ENCODE measurements at places on chromosomes 13 and 19.

GRCh38 chr13:53501387-53501786 is 472.8 kb downstream of the OLFM4 start:
- no peak for DNase-seq

DNA sequence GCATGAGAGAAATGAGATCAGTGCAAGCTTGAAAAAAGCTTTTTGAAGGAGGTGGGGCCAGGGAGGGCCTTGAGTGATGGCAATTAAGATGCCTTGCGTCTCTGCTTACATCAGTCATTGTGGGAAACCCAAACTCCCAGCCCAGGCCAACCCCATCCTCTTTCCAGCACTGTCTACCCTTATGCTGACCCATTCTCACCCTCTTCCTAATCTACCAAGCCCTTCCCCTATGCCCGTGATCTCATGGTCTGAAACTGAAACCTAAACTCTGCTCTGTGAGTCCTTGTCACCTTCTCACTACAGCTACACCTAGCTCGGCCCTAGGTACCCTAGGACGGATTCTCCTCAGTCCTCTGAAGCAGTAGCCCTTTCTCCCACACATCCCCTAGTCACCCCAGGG is 36.0 kb upstream of the SERP2 start:
- DNase-seq = no peak

DNA sequence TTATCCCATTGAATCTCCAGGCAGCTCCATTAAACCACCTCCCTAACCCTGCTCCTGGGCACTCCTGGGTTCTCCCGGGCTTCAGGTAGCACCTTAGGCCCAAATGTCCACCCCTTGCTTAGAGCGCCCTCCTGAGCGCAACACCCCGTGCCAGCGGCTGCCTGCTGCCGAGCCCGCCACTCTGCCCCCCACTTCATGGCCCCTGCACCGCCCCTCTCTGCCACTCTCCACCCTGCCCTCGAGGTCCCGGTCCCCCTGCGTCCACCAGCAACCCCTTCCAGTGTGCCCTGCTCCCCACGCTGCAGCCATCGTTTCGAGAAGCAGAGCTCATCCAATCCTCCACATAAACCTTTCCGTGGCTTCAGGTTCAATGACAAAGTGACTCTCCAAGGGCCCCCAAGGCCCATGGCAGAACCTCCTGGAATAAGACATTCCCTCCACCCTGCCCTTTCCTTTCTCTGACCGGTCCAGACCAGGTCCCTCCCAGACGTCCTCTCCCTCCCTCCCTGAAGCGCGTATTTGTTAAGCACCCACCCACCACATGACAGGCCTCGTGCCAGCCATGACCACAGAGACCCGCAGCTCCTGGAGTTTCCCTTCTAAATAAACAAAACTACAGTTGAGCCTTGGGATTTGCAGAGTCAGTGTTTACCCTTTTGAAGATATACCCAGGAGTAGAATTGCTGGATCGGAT is 66.6 kb downstream of the ARHGEF18 start:
- DNase-seq = no peak

- DNase-seq = no peak
Observed at GRCh38 chr13:83365723-83366122, 516.6 kb downstream of the SLITRK1 start.
